ENCODE measurements at places on chromosomes 3 and 15.

DNA sequence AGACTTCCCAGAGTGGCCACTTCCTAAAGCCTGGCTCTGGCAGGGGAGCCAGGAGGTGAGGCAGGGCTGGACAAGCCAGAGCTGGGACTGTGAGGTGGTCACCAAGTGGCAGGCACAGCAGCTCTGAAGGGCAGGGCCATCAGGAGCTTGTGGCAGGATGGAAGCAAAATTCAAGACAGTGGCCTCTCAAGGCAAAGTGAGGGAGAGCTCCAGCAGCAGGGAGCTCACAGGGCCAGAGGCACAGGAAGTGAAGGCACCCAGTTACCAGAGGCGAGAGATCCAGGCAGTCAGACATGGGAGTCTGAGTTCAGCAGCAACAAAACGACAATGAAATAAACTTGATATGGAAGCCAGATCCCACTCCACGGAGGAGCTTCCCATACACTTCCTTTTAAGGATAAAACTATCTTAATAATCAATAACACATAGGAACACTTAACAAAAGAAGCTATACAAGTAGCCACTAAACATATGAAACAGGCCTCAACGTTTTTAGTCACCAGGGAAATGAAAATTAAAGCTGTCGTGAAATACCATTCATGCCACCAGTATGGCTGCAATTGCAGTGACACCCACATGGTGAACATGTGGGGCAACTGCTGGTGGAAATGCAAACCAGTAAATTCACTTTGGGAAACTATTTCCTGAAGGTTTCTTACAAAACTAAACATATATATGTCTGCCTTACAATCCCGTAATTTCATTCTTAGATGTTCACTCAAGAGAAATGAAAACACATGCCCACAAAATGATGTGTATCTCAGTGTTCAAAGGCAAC, 35.4 kb upstream of the TMEM158 start:
- no peak for DNase-seq

DNA sequence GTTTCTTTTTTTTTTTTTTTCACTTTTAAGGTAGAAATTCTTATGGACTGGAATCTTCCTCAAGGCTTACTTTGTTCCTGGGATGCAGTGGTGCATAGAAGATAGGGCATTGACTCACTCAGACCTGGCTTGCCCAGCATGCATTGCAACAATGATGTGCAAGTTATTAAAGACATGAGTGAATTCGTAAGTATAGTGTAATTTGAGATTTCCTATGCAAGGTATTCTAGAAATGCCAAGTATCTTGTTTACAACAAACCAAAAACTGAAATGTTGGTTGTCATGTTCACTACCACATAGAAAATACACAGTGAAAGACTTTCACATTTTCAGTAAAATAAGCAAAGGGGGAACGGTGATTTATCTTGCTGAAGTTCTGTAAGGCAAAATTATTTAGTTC, 56.5 kb upstream of the FNDC3B start:
- DNase-seq = no peak

- DNase-seq = no peak
Observed at GRCh38 chr15:43493703-43494472, 932 bp upstream of the TP53BP1 start.

- DNase-seq = no peak
Observed at GRCh38 chr3:2659896-2660295, 450.3 kb downstream of the IL5RA start.

GRCh38 chr15:82021992-82022391, 23.8 kb downstream of the MEX3B start:
- no peak for DNase-seq

GRCh38 chr3:131396170-131396569, 14.6 kb downstream of the NUDT16 start:
- no peak for DNase-seq

DNA sequence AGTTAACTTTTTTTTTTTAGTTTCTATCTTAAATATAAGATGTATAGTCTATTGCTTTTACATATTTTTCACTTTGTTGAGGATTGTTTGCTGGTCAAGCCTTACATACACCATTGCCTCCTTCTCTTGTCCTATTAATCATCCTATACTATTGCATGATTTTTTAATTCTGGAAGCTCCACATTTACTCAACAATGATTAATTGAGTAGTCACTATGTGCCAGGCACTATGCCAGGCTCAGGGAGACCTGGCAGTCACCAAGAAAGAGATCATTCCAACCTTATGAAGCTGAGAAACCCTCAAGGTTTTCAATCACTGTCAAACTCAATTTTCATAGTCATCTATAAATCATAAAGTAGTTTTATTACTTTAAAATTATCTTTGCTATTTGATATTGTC, 626.2 kb downstream of the IGSF11 start:
- DNase-seq = no peak
